ENCODE measurements at places on chromosomes 3 and 15.

- DNase-seq, result no peak
Measured at GRCh38 chr3:67462187-67462586, 192.2 kb downstream of the SUCLG2 start.

DNA sequence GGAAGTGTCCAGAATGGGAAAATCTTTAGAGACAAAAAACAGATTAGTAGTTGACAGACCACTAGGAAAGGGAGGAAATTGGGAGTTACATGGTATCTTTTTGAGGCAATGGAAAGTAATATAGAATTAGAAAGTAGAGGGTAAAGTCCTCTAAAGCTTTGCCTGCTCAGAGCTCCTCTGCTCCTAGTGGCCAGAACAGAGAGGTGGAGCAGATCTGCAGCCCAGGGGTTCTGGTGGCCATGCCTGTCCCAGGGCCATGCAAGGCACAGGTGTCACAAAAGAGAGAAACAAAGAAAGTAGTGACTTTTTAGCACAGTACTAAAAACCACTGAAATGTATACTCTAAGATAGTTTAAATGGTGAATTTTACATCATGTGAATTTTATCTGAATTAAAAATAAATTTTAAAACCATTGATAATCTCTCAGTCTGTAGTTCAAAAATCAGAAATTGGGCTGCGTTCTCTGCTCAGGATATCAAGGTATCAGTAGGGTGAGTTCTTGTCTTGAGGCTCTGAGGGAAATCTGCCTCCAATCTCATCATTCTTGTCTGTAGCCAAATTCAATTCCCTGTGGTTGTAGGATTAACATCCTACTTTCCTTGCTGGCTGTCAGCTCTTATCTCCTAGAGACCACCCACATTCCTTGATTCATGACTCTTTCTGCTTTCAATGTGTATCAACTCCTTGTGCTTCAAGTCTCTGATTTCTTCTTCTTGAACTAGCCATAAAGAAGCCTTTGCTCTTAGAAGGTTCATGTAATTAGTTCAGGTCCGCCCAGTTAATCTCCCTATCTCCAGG, 23.6 kb downstream of the PYGO1 start:
- no peak for DNase-seq

DNA sequence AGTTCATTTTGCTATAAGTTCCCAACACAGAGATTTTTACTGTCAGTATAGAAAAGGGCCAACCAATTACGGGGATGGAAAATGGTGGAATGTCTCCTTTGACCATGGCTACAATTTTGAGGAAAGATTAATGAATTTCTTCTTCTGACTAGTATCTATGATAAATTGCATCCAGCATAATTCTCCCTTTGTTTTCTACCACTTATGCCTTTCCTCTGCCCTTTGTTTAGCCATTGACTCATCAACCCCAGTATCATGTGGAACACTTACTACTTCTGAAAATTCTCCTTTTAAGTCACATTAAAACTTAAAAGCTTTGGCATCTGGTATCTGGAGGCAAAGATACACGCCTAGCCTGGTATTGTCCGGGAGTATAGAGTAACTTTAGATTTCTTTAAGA, 92.9 kb upstream of the CADPS start:
- DNase-seq, result no peak

DNA sequence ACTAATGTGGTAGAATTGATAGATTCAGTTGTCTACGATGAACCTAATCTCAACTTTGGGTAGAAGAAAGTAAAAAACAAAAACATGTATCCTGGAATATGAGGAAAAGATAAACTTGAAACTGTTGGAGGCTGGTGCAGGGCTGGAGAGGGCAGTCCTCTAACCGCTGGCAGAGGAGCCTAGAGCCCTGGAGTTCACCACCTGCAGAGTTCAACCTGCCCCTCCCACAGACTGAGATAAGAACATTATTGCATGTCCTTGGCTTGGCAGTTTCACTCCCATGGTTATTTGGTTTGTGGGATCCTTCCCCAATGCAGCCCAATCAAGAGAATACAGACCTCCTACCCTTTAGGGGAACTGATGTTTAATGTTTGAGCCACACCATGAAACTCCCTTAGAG, 53.2 kb upstream of the GATM start:
- DNase-seq, result no peak

GRCh38 chr15:74202452-74203401, at the start of gene STRA6:
Gene STRA6 (minus strand): TSS chr15:74202787. CDS start chr15:74202267, 520 bp downstream.
- no peak for DNase-seq

DNA sequence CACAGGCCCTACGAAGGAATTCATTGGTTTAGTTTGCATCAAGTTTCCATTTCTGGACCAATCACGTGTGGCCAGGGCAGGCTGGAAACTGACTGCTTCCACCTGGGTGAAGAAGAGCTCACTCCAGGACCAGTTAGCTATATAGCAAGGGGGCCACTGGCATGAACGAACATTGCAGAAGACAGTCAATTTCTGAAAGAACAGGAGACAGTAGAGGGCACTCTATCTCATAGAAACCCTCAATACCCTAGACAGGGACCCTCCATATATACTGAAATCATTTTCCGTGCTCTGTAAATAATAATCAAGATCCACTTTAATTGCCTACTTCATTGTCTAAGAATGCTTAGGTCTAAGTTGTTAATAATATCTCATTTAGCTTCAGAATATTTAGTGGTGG, 215.6 kb downstream of the CADPS start:
- no peak for DNase-seq
